ENCODE measurements at places on chromosomes 4 and X. TPM values are rescaled to one million over a fixed set of nuclear protein-coding genes. Genes with fewer than 3 reads are reported as not detected.

The MAGEA2 gene
- total RNA-seq, result not detected

The GK gene
- 32.9 TPM for total RNA-seq

The CXXC4 gene
- total RNA-seq, result 0.38 TPM

The TBX22 gene
- not detected for total RNA-seq

The NEXMIF gene
- total RNA-seq, result 0.03 TPM

The CCDC160 gene
- total RNA-seq, result not detected

The RADX gene
- 0.60 TPM for total RNA-seq

The SPP1 gene
- total RNA-seq, result 10.5 TPM

The ARHGEF6 gene
- total RNA-seq, result 3.0 TPM

The MMRN1 gene
- 5.0 TPM for total RNA-seq

The CHRDL1 gene
- 0.28 TPM for total RNA-seq

The CPLX1 gene
- total RNA-seq, result 1.5 TPM

The PLXNA3 gene
- total RNA-seq, result 4.5 TPM

The RRH gene
- total RNA-seq, result not detected

The EVC2 gene
- 0.75 TPM for total RNA-seq

The NEK1 gene
- total RNA-seq, result 5.1 TPM

The AGTR2 gene
- total RNA-seq, result not detected

The SPCS3 gene
- 108 TPM for total RNA-seq

The SPANXC gene
- total RNA-seq, result not detected

The BMP3 gene
- total RNA-seq, result not detected

The PAQR3 gene
- 7.2 TPM for total RNA-seq

The STARD8 gene
- total RNA-seq, result 10.6 TPM

The DOK7 gene
- total RNA-seq, result 0.83 TPM

The TMEM33 gene
- total RNA-seq, result 49.3 TPM

The CTAG1B gene
- not detected for total RNA-seq

The ARR3 gene
- not detected for total RNA-seq

The EVC gene
- 11.0 TPM for total RNA-seq

The LRIT3 gene
- total RNA-seq, result 0.08 TPM

The ARHGAP24 gene
- 6.8 TPM for total RNA-seq

The HTN1 gene
- total RNA-seq, result not detected

The HEPH gene
- 1.5 TPM for total RNA-seq

The LAGE3 gene
- total RNA-seq, result 12.0 TPM

The RTL5 gene
- total RNA-seq, result 3.1 TPM

The MND1 gene
- not detected for total RNA-seq

The FAM47E gene
- 3.3 TPM for total RNA-seq

The OTUD6A gene
- total RNA-seq, result not detected

The TKTL2 gene
- total RNA-seq, result not detected

The MAGEC1 gene
- total RNA-seq, result not detected

The SERTM2 gene
- total RNA-seq, result 0.05 TPM

The MGAT4D gene
- total RNA-seq, result not detected

The TNMD gene
- total RNA-seq, result not detected

All from left lobe of liver (tissue), 2 donors.